D721Med (cell line): ENCODE measurements at places on chromosomes 3 and 15.

GRCh38 chr3:62041681-62042080 lies 331.7 kb downstream of the FEZF2 start:
- no peak for DNase-seq

- DNase-seq, result no peak
Observed at GRCh38 chr3:112095731-112096130, 9.5 kb downstream of the C3orf52 start.

- DNase-seq, result no peak
Observed at GRCh38 chr3:163315786-163316185, 1762.5 kb downstream of the SI start.

GRCh38 chr15:72437650-72438316 lies 36.3 kb upstream of the ARIH1 start:
- no peak for DNase-seq

DNA sequence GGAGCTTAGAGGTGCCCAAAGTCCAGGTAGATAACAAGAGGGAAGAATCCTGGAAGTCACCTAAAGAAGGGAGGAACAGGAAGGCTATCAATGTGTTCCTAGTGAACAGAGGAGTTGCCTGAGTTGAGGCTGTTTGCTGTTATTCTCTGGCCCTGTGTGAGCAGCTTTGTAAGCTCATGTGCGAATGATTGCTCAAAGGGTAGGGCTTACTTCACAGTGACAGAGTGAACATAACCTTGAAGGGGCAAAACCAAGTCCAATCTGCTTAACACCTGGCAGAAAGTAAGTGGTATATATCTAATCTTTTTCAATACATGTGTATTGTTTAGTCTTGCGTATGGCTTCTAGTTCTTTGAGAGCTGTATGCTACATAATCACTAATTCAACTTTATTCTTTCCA lies 1153.6 kb downstream of the TUSC7 start:
- DNase-seq, result no peak

GRCh38 chr3:43759297-43759782 lies 68.6 kb downstream of the ABHD5 start:
- DNase-seq, result no peak

GRCh38 chr3:120435621-120436020 lies 15.2 kb downstream of the FSTL1 start:
- DNase-seq, result no peak

- no peak for DNase-seq
Observed at GRCh38 chr15:68372291-68372811, 59.6 kb downstream of the ITGA11 start.

- no peak for DNase-seq
Observed at GRCh38 chr3:37271611-37272010, 97.2 kb upstream of the LRRFIP2 start.

DNA sequence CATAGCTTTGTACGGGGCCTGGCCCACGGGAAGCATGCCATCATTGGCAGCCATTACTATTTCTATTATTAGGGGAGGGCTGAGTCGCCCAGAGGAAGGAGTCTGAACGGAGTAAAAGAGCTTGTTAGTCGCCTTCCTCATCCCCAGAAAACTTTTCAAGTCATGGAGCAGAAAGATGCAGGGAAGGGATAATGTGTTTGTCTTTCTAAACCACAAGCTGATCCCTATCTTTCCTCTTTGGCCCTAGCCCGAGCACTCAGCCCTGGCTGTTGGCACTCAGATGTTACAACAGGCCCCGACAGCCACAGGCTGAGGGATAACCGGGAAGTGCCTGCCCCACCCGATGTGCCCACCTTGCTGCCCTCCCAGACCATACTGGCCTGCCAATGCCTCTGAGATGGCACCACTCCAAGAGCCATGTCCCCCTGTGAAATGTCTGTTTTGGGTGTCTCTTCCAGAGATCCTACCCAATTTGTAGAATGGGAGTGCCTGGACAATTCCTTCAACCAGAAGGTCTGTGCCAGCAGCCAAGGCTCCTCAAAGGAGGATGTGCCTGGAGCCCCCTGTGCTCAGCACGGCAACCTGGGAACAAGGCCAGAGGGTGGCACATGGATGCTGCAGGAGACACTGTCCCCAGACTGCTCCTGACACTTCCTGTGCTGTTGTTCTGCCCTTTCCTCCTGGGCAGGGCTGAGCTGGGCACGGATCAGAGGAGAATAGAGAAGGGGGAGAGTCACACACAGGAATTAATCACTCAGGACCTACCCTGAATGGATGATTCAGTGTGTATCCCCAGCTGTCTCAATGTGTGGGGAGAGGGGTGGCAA lies 10.8 kb downstream of the PAK6 start:
- no peak for DNase-seq

- no peak for DNase-seq
Observed at GRCh38 chr3:130671545-130672312, 74.9 kb downstream of the PIK3R4 start.

DNA sequence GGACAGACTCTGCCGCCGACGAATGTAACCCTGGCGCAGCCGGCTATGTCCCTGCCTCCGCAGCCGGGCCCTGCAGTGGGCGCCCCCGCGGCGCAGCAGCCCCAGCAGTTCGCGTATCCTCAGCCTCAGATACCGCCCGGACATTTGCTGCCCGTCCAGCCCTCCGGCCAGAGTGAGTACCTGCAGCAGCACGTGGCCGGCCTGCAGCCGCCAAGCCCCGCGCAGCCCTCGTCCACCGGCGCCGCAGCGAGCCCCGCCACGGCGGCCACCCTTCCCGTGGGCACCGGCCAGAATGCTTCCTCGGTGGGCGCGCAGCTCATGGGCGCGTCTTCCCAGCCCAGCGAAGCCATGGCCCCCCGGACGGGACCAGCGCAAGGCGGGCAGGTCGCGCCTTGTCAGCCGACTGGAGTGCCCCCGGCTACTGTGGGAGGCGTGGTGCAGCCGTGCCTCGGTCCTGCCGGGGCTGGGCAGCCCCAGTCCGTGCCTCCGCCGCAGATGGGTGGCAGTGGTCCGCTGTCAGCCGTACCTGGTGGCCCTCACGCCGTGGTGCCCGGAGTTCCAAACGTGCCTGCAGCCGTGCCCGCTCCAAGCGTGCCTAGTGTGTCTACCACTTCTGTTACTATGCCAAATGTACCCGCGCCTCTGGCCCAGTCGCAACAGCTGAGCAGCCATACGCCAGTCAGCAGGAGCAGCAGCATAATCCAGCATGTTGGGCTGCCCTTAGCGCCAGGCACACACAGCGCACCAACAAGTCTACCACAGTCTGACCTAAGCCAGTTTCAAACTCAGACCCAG lies 2.4 kb downstream of the TSC22D2 start:
- DNase-seq, result no peak

DNA sequence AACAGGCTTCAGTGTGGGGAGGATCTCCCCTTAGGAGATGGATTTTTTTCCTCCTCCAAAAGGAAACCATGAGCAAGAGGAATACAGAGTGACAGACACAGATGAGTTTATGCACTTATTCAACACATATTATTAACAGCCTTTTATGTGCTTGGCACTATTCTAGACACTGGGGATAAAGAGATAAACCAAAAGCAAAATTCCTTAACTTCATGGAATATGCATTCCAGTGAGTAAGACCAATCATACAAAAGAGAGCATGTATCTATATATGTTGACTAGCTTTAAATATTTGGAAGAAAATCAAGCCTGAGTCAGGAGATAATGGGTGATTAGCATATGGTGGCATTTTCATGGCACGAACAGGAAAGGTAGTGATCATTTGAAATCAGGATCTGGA lies 284.4 kb upstream of the RASGRP1 start:
- DNase-seq, result no peak

- DNase-seq, result no peak
Observed at GRCh38 chr15:90213818-90214204, 12.7 kb downstream of the SEMA4B start.
